ENCODE measurements at places on chromosomes 7 and 10.

- no peak for DNase-seq
Measured at GRCh38 chr10:43376828-43377423, 5.5 kb downstream of the FXYD4 start.

- no peak for DNase-seq
Measured at GRCh38 chr10:49183596-49184542, 4.3 kb downstream of the TMEM273 start.

DNA sequence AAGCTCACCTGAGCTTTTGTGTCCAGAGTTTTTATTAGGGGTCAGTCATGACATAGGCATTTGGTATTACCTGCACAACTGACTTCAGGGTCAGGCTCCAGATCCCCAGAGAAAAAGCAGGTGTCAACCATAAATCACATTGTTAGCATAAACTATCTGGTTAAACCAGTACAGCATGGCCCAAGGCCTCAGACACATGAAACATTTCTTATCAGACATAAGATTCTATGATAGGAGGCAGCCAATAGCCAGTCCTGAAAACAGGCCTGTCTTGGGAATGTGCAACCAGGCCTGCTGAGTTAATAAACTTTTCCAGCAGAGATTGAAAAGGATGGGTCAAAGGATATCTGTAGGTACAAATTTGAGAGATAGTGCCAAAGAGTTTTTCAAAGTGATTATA, 116.1 kb downstream of the TPST1 start:
- DNase-seq, result no peak

DNA sequence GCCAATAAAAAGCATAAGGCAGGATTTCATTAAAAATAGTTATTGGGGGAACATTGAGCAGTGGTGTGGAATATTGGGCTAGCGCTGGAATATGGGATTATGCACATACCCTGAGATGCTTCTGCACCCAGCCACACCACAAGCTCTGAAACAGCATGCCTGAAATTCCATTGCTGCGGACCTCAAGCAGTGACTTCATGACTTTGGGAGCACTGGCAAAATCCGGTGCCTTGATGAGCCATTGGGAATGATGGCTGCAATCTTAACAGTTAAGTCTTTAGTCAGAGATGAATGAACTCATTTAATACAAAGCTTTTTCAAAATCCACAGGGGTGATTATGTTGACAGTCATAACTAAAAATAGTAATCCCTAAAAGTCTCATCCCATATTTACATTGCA, 274.7 kb upstream of the MTPN start:
- DNase-seq, result no peak

DNA sequence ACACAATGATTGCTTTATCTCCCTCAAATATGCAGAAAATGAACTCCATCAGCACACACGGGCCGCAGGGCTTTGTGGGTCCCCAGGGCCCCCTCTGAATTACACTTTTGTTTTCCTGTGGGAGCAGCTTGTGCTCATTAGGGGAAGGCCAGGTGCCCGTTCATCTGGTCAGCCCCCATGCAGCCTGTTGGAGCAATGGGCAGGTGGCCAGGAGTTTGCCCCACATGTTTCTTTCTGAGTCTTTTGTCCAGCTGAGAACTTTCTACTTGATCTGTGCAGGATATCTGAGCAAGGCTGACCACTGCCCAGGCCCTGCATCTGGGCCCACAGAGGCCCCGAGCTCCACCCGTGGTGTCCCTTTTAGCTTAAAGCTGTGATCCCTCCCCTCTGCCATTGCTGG, 105.3 kb upstream of the FAM20C start:
- no peak for DNase-seq

GRCh38 chr7:139109188-139109982, at the start of gene ZC3HAV1:
ZC3HAV1 (minus strand) TSS chr7:139109720; CDS start chr7:139109331, 389 bp downstream.
- peak; percentile 36 for DNase-seq

DNA sequence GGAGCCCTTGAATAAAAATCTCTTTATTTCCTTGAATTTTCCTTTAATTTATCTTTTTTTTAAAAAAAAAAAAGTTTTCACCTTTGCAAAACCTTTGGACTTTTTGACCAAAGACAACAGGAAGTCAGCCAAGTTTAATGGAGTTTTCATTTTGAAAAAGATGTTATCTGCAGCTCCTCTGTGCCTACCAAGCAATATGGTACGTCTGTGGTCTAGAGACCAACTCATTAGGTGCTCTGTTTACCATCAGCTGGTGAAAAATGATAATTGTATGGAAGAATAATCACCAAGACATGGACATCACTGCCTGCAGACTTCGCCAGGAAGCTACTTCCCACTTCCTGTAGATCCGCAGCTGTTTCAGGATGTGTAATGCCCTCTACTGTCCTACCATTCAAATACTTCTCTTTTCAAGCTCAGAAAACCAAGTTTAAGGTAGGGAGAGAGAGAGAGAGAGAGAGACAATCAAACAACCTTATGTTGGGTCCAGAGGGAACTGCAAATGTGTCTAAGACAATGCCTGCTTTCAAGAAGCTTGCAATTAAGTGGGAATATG, 18.7 kb downstream of the PLXNA4 start:
- DNase-seq, result no peak

DNA sequence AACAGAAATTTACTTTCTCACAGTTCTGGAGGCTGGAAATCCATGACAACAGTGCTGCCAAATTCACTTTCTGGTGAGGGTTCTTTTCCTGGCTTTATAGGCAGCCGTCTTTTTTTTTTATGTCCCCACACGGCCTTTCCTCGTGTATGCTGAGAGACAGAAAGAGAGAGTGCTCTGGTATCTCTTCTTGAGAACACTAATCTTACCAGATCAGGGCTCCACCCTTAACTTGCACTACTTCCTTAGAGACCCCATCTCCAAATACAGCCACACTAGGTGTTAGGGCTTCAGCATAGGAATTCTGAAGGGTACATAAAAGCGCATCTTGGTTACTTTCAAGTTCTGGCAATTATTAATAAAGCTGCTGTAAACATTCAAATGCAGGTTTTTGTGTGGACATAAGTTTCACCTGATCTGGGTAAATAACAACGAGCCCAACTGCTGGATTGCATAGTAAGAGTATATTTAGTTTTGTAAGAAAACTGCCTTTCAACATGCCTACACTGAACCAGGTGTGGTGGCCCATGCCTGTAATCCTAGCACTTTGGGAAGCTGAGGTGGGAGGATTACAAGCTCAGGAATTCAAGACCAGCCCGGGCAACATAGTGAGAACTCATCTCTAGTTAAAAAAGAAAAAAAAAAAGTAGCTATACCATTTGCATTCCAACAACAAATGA, 8.2 kb upstream of the C1GALT1 start:
- DNase-seq, result no peak

All from NCI-H1436 (cell line).